ENCODE measurements at places on chromosomes 1 and 21.

GRCh38 chr1:73943270-73943669 lies 254.7 kb downstream of the LRRIQ3 start:
- DNase-seq, result no peak

GRCh38 chr1:246482805-246483568 lies 24.1 kb downstream of the SMYD3 start:
- no peak for DNase-seq

DNA sequence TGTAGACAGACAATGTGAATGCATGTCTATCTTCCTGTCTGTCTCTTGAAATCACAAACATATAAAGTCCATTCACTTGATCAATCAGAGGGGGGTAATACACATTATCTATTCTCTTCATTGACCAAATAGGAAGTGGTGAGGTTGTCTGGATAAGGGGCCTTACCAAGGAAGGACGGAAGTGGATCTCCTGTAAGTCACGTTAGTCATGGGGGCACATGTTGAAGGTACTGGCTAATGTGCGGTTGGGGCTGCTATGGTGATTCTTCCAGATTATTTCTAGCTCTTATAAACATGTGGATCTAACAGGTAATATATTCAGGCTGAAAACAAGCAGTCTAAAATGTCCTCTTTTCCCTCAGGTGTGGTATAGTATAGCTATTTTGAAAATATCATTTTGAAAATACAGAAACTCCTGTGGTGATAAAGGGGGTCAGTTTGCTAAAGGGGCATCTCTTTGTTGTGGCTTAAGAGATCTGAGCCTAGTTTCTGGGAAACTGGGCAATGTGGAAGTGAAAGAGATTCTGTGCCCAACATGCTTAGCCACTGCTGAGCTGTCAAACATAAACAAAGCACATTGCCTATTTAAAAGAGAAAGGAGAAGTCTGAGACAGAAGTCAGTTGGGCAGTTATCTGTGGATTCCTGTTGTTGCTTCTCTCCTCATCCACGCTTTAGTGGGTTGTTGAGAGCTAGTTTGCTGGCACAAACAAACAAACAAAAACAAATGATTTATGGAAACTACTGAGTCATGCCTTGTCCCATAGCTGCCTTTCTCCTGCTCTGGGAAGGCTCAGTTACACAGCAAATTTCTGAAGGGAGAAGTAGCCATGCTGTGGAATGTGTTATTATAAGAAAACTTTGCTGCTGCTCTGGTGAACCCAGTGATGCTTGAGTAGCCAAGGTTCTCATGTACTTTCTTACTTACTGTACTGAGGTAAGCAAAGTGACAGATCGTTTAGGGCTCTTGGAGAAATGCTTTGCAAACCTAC lies 166.9 kb downstream of the HLX start:
- no peak for DNase-seq

DNA sequence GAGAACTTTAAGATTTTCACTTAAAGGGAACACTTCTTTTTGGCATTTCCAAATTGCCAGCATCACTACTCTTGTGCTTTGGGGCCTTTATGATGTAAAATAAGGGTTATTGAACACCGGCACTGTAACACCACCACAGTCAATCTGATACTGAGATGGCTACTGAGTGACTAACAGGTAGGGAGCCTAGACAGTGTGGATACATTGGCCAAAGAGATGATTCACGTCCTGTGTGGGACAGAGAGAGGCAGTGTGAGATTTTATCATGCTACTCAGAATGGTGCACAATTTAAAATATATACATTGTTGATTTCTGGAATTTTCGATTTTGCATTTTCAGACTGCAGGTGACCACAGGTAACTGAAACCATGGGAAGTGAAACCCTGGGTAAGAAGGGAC lies 261.6 kb downstream of the SPATA17 start:
- DNase-seq, result no peak

DNA sequence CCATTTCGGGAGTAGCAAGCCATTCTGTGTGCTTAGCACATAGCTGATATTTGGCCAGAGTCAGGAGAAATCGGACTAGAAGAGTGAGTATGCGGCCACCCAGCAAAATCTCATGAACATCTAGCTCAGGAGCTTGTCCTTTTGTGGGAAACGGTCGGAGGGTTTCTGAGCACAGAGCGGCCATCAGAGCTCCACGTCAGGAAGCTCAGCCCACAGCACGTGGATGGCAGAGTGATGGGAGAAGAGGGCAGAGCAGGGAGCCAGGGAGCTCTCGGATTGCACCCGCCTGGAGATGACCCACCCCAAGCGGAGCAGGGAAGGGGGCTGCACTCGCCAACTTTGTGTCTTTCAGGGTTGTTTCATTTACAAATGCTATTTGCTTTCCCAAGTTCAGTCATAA lies 13.9 kb downstream of the RCAN3 start:
- no peak for DNase-seq

DNA sequence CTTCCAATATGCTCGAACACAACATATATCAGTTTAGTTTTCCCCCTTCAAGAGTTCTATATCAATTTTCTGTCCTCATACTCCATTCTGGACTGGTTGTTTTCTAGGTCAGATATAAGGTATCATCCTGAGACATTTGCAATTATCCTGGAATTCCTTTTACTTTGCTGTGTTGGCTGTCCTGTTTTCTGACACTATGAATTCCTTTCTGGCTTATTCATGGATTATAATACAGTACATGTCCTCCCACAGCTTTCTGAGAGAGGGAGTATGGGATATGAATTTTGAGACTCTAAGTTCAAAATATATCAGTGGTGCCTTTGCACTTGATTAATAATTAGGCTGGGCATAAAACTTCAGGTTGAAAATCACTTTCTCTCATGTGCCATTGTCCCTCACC lies 11.9 kb downstream of the PHTF1 start:
- no peak for DNase-seq

DNA sequence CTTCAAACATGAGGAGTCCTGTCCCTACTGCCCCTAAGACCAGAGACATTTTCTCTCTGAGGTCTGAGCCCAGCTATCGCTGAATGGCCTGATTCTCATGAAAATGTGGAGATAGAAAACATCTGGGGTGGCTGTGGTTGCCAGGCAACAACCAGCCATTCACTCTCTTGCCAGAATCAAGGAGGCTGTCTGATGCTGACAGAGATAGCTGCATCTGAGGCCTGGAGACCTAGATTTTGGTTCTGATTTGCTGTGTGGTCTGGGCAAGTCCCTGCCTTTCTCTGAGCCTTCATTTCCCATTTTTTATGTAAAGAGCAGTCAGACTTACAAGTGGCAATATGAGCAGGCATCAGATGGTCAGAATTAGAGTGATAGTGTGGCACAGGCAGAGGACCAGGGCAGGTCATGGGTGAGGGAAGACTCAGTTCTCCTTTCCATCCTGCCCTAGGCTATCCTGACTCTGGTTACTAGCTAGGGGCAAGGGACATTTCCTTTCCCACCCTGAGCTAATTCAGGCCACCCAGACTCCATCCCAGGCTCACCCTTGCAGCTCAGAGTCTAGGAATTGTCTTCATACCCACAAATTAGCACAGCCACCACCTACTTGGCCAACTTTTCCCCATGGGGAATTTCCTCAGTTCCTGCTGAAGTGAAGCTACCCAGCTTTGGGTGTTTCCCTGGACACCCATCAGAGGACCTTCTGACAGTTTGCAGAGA lies 20.0 kb upstream of the RNF19B start:
- DNase-seq, result no peak

DNA sequence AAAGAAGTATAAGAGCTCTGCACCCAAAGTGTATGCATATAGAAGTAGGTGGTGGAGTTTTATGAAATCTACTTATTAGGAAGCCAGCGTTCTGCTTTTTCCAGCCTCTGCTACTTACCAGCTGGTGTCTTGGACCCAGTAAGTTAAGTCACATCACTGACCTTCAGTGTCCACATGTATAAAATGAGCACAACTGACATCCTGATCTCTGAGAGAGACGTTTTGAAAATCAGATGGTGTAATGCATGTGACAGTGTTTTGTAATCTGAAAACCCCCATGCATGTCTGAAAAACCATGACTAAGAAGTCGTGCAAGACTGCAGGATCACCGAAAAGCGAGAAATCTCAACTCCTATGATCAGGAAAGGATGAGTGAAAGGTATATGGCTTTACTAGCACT lies 2.0 kb downstream of the CR1 start:
- DNase-seq, result no peak

DNA sequence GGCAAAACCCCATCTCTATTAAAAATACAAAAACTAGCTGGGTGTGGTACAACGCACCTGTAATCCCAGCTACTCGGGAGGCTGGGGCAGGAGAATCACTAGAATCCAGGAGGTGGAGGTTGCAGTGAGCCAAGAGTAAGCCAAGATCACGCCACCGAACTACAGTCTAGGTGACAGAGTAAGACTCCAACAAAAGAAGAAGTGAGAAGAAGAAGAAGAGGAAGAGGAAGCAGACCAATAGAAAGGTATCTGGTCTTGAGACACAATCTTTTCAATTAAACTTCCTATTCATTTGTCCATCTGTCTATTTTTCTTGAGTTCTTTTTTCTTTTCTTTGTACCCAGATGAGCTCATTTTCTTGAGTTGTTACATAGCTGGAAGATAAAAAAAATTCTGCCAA lies 55.7 kb upstream of the ACADM start:
- no peak for DNase-seq

GRCh38 chr1:47622776-47623556 lies 185.1 kb downstream of the FOXD2 start:
- DNase-seq, result no peak

- no peak for DNase-seq
Measured at GRCh38 chr1:202243006-202243405, 49.4 kb downstream of the LGR6 start.

DNA sequence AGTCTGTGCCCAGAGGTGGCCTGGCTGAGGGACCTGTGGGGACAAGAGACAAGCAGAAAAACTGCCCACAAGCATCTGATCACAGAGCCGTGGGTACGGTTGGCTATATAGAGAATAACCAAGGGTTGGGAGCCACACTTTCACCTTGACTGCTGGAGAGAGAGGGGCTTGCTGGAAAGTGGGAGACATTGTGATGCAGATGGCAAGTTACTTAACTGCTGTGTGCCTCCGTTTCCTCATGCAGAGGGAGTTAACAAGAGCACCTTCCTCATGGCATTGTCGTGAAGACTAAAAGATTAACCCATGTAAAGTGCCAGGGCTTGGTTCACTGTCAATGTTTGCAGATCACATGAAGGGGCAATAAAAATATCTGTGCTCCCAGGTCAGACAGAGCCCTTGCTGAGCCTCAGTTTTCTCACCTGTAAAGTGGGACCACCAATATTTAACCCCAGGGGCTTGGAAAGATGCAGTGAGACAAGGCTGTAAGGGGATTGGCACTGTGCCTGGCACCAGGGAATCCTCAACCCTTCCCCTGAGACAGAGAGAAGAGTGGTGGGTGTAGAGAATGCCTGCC lies 52.8 kb downstream of the SDC3 start:
- no peak for DNase-seq

DNA sequence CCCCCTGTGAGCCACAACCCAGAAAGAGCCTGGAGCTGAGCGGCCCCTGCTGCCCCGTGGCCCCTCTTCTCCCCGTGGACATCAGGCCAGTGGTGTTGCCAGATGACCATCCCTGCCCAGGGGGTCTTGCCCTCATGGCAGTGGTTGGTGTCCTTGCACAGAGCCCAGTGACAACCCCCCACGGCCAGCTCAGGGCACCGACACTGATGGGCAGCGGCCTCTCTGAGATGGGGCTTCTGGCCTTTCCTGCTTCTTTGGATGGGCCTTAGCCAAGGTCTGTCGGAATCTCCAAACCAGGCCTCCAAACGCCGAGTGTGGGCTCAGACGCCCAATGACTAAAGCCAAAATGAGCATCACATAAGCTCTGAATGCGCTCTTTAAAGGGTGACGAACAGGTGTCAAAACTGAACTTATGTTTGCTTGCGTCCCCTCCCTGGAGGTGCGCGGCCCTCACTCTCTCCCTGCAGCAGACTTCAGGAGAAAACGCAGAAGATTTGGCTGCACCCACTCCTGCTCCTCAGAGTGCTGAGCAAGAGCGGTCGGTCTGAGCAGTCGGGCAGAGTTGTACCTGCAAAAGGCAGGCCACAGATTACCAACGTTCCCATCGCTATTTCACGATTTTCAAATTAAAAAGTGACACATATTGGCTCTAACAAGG lies 41.9 kb downstream of the UBE2G2 start:
- DNase-seq, result no peak

DNA sequence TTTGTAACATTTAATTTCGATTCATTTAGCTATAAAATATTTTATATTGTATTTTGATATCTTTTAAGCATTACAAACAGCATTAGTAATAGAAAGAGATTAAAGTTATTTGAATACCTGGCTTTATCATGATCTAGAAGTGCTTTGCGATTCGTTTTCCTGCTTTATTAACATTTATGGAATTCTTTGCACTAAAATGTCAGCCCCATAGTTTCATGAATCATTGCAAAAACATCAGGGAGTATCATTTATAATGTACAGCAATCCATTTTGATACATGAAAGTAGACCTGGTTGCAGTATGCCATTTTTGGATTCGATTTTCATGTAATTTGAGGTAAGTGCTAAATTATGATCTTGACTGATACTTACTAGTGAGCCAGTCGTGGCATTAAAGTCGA lies 108.0 kb upstream of the DPYD start:
- no peak for DNase-seq

DNA sequence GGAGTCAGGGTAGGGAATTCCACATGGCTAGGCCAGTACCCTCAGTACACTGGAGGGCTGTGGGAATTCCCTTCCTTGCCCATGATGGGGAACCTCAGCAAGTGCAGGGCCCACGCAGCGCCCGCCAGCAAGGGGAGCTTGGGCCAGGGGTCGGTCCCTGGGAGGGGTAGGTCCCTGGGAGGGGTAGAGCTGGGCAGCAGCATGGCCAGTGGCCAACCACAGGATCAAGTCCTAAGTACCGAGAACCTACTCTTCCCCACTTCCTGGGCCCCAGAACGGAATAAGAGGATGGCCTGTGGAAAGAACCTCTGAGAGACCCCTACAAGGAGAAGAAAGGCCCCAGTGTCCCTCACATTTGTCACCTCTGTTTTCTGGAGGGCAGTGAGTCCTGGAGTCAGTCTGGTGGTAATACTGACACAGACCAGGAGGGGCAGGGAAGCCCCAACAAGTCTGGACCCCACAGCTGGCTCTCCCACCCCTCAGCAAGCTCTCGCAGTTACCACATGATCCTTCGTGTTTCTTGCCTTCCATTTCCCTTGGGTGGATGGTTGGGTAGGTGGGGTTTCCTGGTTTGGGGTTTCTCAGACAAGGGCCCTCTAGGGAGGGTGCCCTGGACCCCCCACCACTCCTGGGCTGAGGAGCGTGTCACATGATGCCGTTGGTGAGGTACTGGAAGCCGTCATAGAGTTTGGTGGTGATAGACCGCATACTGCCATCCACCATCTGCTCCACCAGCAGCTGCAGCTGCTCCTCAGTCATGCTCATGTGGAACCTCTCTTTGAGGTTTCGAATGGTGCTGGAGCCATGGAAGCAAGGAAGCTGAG lies 10.3 kb downstream of the ZNF687 start:
- DNase-seq, result no peak

- DNase-seq, result no peak
Measured at GRCh38 chr1:226355669-226356551, 46.9 kb upstream of the LIN9 start.

Measured in NCI-H748 treated with DMSO at 0.1 percent for 48 hours (cell line).